H4 (cell line): ENCODE measurements at places on chromosomes 2 and 18.

- DNase-seq, result no peak
Measured at GRCh38 chr18:58100154-58100553, 56.1 kb downstream of the NEDD4L start.

- peak; percentile 69 for DNase-seq
Measured at GRCh38 chr2:174697255-174697654, 67.0 kb downstream of the CHRNA1 start.

DNA sequence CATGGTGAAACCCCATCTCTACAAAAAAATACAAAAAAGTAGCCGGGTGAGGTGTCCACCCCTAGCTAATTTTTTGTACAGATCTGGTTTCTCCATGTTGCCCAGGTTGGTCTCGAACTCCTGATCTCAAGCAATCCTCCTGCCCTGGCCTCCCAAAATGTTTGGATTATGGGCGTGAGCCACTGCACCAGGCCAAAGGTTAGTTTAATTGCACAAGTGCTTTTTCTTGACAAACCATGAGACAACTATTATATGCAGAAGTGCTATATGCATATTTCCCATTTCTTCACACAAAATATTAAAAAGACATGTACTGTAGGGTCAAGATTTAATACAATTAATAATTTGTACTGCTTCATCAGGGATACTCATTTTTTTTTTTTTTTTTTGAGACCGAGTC, 5.0 kb upstream of the GGCX start:
- DNase-seq, result no peak

- no peak for DNase-seq
Measured at GRCh38 chr2:241897231-241897916, 27.8 kb downstream of the RTP5 start.

DNA sequence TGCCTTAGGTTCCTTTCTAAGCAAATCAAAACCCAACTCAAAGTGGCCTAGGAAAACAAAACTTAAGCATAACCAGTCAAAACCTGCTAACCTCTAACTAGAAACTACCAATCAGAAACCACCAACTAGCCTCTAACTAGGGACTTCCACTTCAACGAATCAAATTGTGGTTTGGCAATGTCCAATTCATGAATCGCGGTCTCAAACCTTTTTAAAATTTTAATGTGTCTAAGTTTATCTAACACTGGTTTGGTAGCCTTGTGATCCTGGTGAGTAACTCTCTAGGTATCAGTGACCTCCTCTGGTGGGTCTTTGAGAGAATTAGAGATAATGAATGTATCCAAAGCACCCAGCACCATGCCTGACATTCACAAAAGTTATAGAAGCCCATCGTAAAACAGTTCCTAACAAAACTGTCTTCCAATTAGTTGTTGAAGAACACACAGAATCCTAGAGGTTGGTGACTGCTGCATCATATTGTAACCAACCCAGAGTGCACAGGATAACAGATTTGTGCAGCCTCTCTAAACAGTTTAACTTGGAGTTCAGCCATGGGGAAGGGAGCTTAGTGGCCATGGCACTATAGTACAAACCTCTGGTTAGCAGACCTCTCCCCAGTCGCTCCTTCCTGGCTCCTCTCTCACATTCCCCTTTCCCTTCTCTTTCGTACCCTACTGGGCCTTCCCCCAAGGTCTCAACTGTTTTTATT, 45.2 kb upstream of the B3GNT2 start:
- DNase-seq, result no peak

DNA sequence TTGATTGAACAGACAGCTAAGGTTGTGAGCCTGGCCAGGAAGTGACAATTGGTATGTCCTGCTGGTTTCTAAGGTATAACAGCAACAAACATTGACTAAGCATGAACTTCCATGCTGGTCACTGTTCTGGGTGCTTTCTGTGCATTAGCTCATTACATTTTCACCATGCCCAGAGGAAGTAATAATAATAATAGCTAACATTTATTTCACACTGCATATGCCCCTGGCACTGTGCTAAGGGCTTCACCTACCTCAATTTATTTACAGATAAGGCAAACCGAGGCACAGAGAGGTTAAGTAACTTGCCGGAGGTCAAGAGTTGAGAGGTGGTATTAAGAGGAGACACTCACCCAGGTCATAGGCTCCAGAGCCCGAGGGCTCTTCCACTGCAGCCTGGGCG, 113.6 kb downstream of the PDCL3 start:
- DNase-seq, result no peak

GRCh38 chr2:130765464-130765863, 10.1 kb downstream of the AMER3 start:
- DNase-seq, result no peak

DNA sequence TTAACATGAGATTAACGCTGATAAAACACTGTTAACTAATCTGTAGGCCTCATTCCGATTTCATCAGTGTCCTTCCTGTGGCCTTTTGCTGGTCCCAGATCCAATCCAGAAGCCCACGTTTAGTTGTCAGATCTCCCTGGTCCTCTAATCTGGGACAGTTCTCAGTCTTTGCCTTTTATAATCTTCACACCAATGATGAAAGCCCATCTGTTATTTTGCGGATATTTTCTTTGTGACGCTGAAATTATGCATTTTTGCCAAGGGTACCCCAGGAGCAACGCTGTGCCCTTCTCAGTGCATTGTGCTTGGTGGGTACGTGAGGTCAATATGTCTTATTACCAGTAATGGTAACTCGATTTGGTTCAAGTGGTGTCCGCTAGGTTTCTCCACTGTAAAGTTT, 51.1 kb downstream of the COPS8 start:
- DNase-seq, result no peak

GRCh38 chr2:226767056-226767813, 32.4 kb downstream of the IRS1 start:
- DNase-seq, result no peak

GRCh38 chr2:173054466-173054865, 21.2 kb upstream of the MAP3K20 start:
- DNase-seq, result no peak

GRCh38 chr2:191030521-191031154, 16.7 kb upstream of the STAT1 start:
- peak; percentile 32 for DNase-seq

- DNase-seq, result no peak
Measured at GRCh38 chr2:189109921-189110397, 69.6 kb downstream of the COL5A2 start.

GRCh38 chr2:100077456-100077855, 64.9 kb downstream of the AFF3 start:
- DNase-seq, result no peak

GRCh38 chr18:47528343-47528742, 276.9 kb upstream of the SKOR2 start:
- DNase-seq, result no peak

- DNase-seq, result no peak
Measured at GRCh38 chr2:59032499-59032898, 791.4 kb upstream of the FANCL start.

- DNase-seq, result no peak
Measured at GRCh38 chr2:183123117-183123958, 905 bp upstream of the NUP35 start.
